ENCODE measurements at places on chromosomes 16 and 17.

DNA sequence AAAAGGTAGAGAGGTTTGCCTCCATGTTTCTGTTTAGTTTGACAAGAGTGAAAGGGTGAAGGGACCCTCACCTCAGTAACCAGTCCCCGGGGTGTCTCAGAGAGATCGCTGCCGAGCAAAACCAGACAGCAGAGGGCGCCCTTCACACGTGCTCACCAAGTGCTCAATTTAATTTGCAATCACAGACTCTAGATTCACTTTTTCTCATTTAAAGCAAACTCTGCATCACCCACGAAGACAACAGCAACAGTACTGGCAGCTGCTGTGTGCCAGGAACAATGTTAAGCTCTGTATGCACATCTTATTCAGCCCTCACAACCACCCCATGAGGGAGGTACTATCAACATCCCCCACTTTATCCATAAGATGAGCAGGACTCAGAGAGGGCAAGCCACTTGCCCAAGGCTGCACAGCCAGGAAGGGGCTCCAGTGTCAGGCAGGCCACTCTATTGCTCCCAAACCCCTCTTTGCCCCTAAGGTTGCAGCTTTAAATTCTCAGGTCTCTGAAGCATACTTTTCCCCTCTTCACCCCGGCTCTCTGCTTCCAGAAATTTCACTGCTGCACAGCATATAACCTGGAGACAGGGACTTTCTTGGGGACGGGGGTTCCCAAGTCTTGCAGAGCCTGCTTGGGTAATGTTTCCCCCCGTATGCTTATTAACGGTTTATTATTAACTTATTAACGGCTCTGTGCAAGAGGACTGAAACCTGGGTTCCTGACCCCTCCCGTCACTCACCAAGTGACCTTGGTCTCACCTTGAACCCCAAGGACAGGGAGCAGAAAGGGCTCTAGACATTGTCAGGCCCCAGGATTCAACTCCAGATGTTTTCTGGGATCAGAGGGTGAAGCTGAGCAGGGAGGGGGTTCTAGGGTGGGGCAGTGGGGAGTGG is 70.9 kb downstream of the CNGB1 start:
- peak; percentile 67 for DNase-seq

GRCh38 chr17:45908460-45908859 is 14.1 kb downstream of the MAPT start:
- no peak for DNase-seq

DNA sequence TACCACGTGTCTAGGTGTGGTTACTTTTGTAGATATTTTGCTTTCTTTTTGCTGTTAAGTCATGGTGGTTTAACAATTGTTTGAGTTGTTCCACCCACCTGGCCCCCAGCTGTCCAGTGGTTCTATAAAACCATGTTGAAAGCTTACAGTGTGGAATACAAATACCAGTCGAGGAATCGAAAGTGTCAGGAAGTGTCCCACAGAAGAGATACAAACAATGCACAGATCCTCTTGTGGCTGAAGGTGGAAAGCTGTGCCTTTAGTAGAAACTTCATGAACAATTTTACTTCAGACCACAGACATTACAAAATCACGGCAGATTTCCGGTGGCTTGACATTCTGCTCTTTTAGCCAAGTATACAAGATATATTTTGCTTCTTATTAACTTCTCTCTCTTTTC is 782.4 kb upstream of the SOX9 start:
- no peak for DNase-seq

- no peak for DNase-seq
These were observed 183.3 kb downstream of the UTP18 start for GRCh38 chr17:51443646-51444045.

GRCh38 chr17:33318241-33318640 is 25.1 kb upstream of the ASIC2 start:
- DNase-seq, result no peak
